ENCODE measurements at places on chromosomes 7 and 10.

DNA sequence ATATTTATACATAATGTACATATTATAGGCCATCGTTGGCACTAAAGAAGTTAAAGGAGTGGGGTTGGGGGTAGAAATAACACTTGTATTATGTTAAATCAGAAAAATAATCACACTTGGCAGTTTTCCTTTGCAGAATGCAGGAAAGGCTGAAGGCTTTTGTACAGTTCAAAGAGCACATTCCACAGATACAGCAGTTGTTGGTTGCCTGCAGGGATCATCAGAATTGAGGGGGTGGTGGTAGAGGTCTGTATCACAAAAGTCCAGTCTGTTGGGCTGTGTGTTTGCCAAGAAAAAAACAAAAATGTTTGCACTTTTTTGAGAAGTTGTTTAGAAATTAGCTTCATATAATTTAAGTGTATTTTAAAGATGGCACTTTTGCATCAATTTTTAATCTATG, 231.8 kb upstream of the FOXP2 start:
- DNase-seq, result no peak

DNA sequence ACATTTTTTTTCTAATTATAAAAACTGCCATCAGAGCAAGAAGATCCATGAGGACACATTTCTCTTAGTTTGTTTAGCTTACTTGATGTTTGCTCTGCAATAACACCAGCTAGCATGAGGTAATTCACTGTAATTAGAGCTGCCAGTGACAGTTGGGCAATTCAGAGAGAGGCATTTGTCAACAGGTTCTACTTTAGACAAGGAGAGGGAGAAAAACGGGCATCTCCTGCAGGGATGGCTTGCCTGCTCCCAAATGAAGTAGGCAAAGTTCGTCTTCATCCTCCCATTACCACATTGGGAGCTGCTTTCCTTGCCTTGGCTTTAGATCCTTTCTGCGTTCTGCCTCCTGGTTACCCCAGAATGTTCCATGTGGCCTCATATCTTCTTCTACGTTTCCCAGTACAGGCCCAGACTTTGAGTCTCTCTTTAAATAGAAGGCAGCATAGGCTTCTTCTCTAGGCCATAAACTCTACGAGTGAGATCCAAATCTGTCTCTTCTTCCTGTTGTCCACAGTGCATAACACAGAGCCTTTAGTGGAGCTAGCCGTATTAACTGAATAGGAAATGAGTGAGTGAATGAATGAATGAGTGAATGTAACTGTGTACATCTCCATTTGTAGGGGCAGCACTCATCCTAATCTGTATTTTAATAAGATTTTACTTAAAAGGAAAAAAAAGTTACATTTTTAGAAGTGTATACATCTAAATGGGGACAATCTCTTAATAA, 21.2 kb downstream of the ASB15 start:
- peak; percentile 78 for DNase-seq

DNA sequence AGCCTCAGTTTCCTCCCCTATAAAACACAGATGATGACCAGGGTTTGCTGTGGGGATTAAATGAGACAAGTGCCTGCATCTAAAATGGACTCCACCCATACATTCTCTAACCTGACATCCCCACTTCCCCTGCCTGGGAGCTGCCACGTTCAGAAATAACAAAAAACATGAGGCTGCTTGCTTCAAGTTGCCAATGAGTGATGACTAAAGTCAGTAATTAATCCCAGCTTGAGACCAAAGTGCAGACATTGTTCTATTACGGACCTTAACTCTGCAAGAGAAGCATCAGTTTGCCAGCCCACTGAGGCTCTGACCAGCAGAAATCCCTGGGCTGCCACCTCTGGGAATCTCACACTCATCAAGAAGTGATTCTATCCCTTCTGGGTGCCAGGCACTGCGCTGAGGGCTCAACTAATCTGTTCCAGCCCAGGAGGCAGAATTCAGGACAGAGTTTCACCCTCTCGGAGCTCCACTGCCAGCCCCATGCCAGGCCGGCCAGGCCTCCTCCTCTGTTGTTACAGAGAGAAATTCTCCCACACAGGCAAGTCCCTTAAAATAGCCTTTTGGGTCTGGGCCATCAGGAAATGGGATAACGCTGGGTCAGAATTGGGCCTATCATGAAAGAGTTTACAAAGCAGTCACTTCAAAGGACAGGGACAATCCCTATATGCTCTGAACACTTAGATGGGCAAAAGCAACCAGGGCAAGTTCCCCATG, 11.4 kb downstream of the SH3PXD2A start:
- no peak for DNase-seq

GRCh38 chr10:102917314-102917961, 656 bp upstream of the CNNM2 start:
- DNase-seq, result peak; percentile 86

GRCh38 chr10:75410132-75411005, 8.8 kb upstream of the ZNF503 start:
- DNase-seq, result no peak

DNA sequence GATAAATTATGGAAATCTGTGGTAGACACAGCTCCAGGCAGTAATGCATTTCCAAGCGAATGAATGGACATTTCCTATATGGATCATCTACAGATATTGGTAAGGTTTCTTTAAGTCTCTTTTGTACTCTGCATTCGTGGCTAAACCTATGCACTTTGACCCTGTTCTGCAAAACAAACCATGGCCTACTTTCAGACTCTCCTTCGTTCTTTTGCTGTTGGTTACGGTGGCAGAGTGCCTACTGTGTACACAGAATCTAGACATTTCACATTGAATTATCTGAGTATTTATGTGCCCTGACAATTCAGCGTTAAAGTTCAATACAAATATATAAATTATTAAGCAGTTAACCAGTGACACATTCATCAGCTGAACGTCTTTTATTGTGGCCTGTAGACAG, 93.3 kb downstream of the MGMT start:
- no peak for DNase-seq

DNA sequence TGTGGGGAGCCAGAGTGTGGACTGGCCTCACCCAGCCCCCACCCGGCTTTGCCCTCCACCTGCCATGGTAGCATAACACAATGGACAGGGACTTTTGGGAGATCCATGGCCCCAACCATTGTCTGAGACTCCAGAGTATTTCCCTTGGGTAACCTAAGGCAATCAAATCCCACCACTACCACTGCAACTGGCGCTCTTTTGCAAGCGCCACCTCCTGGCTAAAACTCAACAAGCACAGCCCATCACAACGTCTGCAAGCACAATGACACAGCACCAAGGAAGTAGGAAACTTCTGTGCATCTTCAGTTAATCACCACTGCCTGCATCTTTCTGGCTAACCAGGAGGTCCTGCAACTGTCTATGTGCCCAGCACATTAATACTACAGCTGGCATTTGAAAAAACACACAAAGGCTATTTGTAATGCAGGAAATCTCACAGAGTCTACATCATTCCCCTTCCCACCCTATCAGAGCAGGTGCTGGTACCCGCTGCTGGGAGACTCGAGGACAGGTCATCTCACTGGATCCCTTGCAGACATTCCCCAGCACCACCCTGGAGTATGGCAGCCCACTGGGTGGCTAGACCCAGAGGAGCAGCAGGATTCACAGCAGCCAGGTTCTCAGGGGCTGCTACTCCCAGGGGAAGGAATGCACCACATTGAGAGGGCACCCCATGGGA, 27.7 kb downstream of the ANKRD26 start:
- no peak for DNase-seq

DNA sequence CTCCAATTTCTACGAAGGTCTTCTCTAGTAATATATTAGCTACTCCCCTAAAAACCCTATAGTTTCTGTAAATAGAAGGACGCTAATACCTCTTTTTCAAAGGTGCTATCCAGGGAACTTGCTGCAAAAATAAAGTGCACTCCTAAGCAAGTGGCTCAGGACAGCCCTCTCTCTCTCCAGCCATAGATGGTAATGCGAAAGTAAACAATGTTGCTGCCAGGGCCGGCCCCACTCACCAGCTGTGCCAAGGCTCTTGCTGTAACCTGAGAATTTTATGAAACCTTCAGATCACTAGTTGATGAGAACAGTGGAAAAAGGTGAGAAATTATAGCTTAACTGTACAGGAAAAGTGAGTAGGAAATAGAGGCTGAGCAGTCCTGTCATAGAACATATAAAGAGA, 10.9 kb upstream of the TAS2R39 start:
- DNase-seq, result peak; percentile 2

DNA sequence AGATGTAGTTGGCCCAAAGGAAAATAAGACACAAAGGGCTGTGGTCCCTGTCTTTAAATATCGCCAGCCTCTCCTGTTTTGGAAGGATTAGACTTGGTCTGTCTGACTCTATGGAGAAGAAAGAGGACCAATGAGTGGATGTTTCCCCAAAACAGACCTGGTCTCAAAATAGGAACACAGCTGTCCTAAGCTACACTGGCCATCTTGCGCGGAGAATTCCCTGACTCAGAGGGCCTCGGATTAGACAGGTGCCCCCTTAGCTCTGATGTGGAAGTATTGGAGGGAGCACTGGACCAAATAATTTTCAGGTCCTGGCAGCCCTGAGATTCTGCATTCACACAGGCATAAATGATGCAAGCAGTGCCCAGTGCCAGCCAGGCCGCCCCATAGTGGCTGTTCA, 56.1 kb downstream of the CHST15 start:
- no peak for DNase-seq

GRCh38 chr10:72098836-72099599, 10.7 kb upstream of the SPOCK2 start:
- DNase-seq, result no peak

GRCh38 chr10:127880557-127880956, 12.2 kb downstream of the CLRN3 start:
- DNase-seq, result no peak

DNA sequence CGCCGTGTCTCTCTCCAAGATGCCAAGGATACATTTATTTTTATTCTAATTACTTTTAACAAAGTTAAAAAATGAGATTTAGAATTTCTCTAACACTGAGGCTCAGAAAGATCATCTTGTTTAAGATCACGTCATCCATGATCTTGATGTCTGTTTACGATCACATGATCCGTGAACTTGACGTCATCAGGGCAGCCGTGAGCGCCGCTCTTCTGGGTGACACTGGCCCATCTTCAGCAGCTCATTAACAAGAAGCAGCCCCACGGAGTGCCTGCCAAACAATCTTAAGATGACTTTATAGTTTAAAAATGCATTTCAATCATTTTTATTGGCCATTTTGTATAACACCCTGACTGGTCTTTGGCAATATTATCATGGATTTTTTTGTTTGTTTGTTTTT, 291.1 kb upstream of the PRKCQ start:
- no peak for DNase-seq

GRCh38 chr10:91664426-91664825, 31.6 kb upstream of the PPP1R3C start:
- DNase-seq, result no peak

- DNase-seq, result no peak
Observed at GRCh38 chr7:16123117-16123770, 298.1 kb downstream of the CRPPA start.

- DNase-seq, result no peak
Observed at GRCh38 chr10:36236931-36237330, 594.8 kb upstream of the FZD8 start.

- DNase-seq, result no peak
Observed at GRCh38 chr7:142642316-142642715, 107.0 kb upstream of the PRSS1 start.

All from NCI-H510A treated with DMSO at 0.1 percent for 48 hours (cell line).